ENCODE measurements at places on chromosomes 2 and 18.
A peak's percentile ranks its signal among the peaks of the same experiment; 100 is the strongest.

- DNase-seq = peak; percentile 25
Observed at GRCh38 chr2:174247474-174248186, 702 bp downstream of the OLA1 start.

- DNase-seq = peak; percentile 51
Observed at GRCh38 chr2:43448822-43449110, 147.1 kb downstream of the THADA start.

GRCh38 chr2:106575955-106576354, 88.8 kb downstream of the CD8B2 start:
- no peak for DNase-seq

GRCh38 chr2:239550357-239550756, 149.5 kb upstream of the HDAC4 start:
- DNase-seq = no peak

- no peak for DNase-seq
Observed at GRCh38 chr2:69464575-69464974, 27.3 kb upstream of the NFU1 start.

DNA sequence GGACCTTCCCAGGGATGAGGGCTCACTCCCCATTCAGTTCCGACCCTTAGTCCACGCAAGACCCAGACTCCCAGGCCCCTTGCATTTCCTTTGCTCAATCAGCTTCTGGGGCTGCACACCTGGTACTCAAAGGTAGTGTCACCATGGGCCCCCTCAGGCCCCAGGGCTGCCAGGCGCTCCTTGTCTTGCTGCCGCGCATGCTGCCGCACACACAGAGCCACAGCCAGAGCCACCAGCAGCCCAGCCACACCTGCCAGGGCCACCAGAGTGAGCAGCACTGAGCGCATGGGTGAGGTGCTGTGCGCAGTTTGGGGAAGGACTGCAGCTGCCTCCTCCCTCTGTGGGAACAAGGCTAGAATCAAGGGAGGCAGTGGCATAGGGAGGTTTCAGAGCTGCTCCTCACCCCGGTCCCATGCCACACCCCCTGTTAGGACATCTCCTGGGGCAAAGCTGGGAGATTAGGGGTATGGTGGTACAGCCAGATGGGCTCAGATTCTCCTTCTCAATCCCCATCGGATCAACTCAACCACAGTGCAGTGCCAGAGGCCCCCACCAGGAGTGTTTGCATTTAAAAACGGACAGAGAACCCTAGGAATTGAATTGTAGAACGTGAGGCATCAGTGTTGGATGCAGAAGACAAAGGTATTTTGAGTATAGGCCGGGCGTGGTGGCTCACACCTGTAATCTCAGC, 11.3 kb downstream of the PTPRN start:
- peak; percentile 17 for DNase-seq

DNA sequence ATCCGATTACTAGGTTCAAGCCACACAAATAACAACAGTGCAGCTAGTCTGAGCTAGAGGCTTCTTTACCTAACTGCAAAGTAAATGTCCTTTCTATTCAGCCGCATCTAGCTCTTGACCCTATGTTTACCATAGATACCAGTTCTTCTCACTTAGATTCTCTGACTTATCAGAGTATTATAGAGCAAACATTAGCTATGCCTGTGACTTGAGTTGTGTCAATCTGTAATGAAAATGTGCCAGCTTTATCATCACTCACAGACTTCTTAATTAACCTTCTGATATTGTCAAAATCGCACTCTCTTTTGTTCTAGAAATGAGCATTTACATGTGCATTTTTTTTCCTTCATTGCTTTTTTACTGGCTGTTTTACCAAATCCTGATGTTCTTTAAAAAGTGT, 79.9 kb downstream of the BCL11A start:
- DNase-seq = no peak

GRCh38 chr2:239209783-239210182, 191.0 kb downstream of the HDAC4 start:
- DNase-seq = no peak

Measured in suppressor macrophage (primary cell).